Stimulated activated CD4-positive, alpha-beta T cell treated with anti-CD3 and anti-CD28 coated beads, Interleukin-2, amount 100 ng/mL, for 24 hours (primary cell): ENCODE measurements at places on chromosomes 7 and 10.

DNA sequence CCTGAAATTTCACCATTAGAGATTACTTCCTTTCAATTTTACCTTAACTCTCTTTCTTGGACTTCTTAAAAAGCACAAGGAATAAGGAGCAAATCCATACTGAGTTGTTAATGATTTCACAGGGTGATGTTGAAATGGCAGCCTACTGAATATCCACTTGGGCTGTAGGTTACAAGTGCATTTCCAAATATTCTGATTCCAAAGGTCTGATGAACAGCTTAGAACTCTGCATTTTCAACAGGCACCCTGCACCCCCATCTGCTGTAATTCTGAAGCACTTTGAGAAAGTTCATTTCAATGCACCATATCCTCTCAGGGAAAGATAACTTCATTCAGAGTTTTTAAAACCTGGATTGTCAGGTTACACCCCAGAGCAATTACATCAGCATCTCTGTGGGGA is 368.4 kb downstream of the KCNMA1 start:
- DNase-seq: no peak

- no peak for DNase-seq
Observed at GRCh38 chr10:70306886-70307520, 23.2 kb upstream of the NPFFR1 start.

- DNase-seq: no peak
Observed at GRCh38 chr10:83489161-83489560, 650.1 kb upstream of the GHITM start.

DNA sequence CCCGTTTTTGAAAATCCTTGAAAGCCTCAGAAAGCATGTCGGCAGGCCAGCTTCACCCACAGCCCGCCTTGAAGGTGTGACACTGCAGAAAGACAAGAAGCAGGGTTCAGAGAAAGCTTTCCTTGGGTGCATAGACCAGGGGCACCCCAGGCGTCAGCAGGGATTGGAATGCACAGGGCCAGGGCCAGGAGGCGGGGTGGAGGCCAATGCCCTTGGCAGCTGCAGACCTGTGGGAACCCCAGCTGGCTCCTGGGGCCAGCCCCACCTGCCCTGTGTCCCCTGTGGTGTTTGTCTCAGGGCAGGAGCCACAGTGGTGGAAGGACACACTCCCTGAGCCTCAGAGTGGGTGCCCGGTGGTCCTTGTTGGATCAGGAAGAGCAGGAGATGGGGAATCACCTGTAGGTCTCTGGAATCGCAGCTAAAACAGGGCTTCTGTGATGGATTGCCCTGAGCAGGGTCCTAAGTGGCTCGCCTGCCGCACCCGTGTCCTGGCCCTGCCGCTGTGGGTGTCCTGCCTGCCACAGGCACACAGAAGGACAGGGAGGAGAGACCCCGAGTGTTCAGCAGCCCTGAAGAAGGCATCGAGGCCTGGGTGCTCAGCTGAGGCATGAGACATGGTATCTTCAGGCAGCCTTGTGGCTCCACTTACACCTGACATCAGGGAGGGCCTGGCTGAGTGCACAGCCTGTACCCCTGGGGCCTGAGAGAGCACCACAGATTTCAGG is 32.5 kb downstream of the ANXA8 start:
- no peak for DNase-seq

- no peak for DNase-seq
Observed at GRCh38 chr7:35717013-35717412, 22.1 kb upstream of the HERPUD2 start.

- DNase-seq: no peak
Observed at GRCh38 chr10:91642831-91643692, 10.2 kb upstream of the PPP1R3C start.

GRCh38 chr10:120539076-120539475 is 82.0 kb downstream of the PLPP4 start:
- DNase-seq: no peak

- DNase-seq: no peak
Observed at GRCh38 chr7:111762799-111763198, 200.5 kb upstream of the IMMP2L start.

DNA sequence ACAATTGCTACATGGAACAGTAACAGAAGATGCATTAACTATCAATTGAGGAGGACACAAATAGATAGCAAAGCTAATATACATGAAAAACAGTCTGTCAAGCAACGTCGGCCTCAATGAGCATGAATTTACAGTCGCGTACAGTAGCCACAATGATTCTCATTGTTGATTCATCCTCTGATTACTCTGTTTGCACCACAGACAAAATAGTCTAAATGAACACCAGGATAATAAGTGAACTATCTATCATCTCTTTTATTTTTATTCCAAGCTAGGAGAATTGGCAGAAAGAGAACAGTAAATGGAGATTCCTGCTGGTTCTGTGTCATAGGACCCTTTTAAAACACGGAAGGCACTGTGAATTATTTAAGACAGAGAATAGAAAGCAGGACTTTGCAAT is 108.5 kb downstream of the EVX1 start:
- no peak for DNase-seq

DNA sequence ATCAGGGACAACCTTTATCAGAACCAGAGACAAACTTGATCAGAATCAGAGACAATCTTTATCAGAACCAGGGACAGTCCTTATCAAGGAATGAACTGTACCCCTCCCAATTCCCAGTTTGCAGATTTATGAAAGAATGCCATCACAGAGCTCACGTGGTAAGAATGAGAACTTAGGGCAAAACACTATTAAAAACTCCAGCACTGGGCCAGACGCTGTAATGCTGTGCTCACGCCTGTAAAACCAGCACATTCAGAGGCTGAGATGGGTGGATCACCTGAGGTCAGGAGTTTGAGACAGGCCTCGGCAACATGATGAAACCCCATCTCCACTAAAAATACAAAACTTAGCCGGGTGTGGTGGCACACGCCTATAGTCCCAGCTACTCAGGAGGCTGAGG is 85.1 kb upstream of the TNRC18 start:
- DNase-seq: no peak

DNA sequence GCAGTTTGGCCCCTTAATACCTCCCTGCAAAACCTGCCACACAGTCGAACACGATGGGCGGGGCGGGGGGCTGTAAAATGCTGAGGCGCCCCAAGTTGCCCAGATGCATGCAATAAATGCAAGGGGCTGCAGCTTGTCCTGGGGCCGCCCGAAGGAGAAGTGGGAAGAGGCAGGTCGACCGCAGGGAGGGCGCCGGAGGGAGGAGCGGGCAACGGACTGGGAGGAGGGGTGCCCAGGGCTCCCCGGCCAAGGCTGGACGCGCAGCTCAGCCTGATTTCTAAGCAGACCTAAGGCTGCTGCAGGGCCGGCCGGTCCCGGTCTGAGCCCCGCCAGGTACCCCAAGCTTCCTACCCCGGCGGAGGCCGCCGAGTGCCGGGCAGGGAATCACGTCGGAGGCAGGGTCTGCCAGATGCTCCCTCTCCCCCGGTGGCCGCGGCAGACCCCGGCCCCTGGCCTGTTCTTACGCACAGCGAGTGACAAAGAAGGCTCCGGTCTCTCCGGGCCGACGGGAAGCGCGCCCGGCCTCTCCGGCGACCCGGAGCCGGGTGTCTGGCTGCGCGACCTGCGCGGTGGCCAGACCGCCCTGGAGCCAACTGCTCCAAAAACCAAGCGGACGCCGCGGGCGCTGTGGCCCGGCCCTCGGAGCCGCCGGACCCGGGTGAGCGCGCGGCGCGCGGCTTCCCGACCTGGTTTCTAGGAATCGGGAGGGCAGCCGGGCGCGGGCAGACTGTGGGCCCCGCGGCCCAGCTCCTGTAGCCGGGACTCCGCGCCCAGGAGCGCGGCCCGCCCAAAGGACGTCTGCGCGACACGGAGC is 744 bp upstream of the EBF3 start:
- DNase-seq: no peak

GRCh38 chr7:113809581-113809980 is 109.2 kb downstream of the PPP1R3A start:
- no peak for DNase-seq

DNA sequence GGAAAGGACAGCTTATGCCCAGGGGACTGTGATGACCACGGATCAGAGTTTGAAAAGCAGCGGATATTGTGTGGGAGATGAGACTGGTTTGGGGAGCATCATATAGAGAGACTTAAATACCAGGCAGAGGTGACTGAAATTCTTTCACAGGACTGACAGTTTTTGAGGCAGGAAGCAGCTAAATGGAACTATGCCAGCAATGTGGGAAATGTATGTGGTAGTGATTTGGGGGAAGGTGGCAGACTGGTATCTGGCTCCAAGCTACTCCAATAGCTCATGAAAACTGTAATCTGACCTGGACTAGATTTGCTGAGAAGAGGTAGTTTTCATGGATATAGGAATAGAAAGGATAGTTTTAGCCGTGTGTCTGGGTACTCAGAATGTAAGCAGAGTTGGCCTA is 592.6 kb downstream of the REEP3 start:
- no peak for DNase-seq

GRCh38 chr7:37405128-37405527 is 43.5 kb downstream of the ELMO1 start:
- DNase-seq: no peak

- no peak for DNase-seq
Observed at GRCh38 chr7:103073989-103074518, 542 bp downstream of the FBXL13 start.

- DNase-seq: no peak
Observed at GRCh38 chr7:92456236-92456635, 9.0 kb downstream of the GATAD1 start.

GRCh38 chr10:80064120-80064886 is 14.2 kb upstream of the TMEM254 start:
- no peak for DNase-seq

DNA sequence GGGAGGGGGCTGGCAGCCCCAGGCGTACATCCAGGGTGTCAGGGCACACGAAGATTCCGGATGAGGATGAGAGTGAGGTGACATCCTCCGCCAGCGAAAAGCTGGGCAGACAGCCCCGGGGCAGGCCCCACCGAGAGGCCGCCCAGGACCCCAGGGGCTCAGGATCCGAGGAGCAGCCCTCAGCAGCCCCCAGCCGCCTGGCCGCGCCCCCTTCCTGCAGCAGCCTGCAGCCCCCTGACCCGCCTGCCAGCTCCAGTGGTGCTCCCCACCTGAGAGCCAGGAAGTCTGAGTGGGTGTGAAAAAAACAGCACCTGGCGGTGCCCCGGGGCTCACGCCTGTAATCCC is 3.2 kb downstream of the GJD4 start:
- DNase-seq: no peak

DNA sequence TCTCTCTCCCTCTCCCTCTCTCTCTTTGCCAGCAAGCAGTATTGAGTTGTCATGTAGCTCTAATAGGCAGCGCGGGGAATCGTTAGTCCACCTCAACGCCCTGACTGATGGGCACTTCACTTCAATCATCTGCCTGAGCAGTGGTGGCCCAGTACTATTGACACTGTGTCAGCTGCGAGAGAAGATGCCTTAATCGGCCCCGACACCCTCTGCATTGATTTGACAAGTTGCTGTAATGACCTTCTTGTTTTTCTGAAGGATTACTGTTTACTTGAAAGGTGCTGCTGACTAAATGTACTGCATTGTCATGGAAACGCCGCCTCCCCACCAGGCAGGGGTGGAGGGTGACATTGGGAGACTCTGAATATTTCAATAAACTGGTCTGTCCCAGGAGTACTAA is 913.8 kb downstream of the KCNMA1 start:
- no peak for DNase-seq

GRCh38 chr10:124062390-124062789 is 31.0 kb downstream of the CHST15 start:
- DNase-seq: no peak
